ENCODE measurements at places on chromosomes 2 and 18.

DNA sequence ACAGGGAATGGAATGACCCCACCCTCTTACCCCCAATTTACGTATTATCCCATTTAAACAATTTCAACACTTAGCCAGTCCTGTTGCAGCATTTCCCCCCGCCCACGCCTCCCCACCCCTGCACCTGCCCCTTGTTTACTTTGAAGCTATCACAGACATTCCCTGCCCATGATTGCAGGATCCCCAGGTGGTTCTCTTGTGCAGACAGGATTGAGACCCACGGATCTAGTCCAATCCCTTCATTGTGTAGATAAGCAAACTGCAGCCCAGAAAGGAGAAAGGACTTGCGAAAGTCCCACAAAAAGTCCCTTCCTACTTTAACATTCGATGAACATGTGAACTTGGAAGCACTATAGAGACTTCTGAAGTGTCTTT is 38.9 kb downstream of the TMEM17 start:
- no peak for DNase-seq

DNA sequence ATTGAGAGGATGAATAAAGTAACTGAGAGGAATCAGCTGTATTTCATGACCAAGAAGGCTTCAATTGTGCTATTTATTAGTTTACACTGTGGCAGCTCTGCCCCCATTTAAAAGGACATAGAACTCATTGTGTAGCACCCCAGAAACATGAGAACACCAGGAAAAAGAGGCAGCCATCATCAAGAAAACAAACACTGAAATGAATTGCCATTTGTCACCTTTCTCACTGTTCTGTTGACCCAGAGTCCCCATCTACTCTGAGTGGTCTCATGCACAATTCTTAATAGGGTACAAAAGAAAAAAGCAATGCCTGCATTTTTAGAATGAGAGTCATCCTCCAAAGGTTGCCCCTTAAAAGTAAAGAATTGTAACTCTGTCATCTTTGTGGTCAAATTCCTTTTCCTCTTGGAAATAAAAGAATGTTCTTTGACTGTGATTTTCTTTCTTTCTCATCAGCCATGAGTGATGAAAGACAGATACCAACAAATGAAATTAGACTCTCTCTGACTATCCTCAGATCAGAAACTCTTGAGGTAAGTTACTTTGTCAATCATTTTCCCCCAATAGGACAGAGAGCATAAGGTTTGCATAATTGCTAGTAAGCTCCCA is 1941.9 kb upstream of the PIK3C3 start:
- no peak for DNase-seq

GRCh38 chr2:178043266-178043665 is 29.3 kb downstream of the PDE11A start:
- no peak for DNase-seq

- no peak for DNase-seq
These were observed 5.4 kb upstream of the CRYGC start for GRCh38 chr2:208134928-208135586.

DNA sequence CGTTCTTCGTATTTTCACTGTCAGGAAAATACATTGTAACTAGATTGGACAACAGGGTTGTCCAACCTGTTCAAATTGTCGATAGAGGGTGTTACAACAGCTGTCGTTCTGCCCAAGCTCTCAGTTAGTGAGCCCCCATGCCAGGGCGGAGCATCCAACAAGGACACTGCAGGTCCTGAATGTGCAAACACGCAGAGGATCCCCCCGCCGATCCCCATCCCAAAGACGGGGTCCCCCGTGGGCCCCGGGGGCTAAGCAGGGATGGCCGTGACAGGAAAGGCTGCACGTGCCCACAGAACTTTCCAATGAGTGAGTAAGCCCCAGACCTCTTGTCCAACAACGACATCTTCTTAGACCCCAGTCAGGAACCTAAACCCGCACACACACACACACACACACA is 140.8 kb downstream of the PXDN start:
- DNase-seq, result no peak

DNA sequence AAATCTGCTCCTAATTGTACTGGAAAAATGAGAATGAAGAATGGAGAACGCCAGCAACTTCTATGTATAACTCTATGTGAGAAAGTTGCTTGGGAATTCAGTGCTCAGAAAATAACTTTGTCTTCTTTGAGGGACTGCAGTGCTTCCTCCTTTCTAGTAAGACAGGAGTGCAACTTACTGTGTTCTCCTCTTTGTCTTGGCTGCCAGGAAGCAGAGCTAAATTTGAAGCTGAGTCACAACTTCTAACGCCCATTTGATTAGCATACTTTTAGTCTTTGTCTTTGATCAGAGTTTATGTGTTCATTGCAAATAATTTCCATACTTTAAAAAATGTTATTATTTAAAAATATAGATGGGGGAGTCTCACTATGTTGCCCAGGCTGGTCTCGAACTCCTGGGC is 6.6 kb downstream of the ARHGAP25 start:
- no peak for DNase-seq

- no peak for DNase-seq
These were observed 19.7 kb upstream of the ANKRD53 start for GRCh38 chr2:70958759-70959158.

- DNase-seq, result no peak
These were observed 96.0 kb upstream of the OTOS start for GRCh38 chr2:240236217-240237111.

Data from activated gamma-delta T cell (primary cell).